Fibroblast of lung (primary cell): ENCODE measurements at places on chromosomes 1 and 21. TPM values are rescaled to one million over a fixed set of nuclear protein-coding genes. Genes with fewer than 3 reads are reported as not detected.
A peak's percentile ranks its signal among the peaks of the same experiment; 100 is the strongest.

GRCh38 chr1:82116105-82116504 is 315.4 kb downstream of the ADGRL2 start:
- no peak for DNase-seq

- peak; percentile 26 for DNase-seq
These were observed 85.9 kb downstream of the ADSS2 start for GRCh38 chr1:244365809-244366208.

Gene SPRR2G
- total RNA-seq: not detected in 2 replicates

Gene KRTAP13-2
- total RNA-seq: not detected in 2 replicates
